B cell (primary cell): ENCODE measurements at places on chromosomes 7 and 10. TPM values are rescaled to one million over a fixed set of nuclear protein-coding genes. Genes with fewer than 3 reads are reported as not detected.

The CCDC172 gene
- not detected in 2 replicates for polyA plus RNA-seq

The RNF148 gene
- not detected in 2 replicates for polyA plus RNA-seq

The POLR3A gene
- 5.4 and 6.4 TPM in 2 replicates for polyA plus RNA-seq

The POT1 gene
- polyA plus RNA-seq, result 12.2 and 12.6 TPM in 2 replicates

The TMEM270 gene
- not detected in 2 replicates for polyA plus RNA-seq

The CFAP43 gene
- polyA plus RNA-seq, result not detected in 2 replicates

GRCh38 chr7:98165827-98166667 lies 45.2 kb upstream of the BHLHA15 start:
- no peak overlapping the region for H3K4me3 ChIP-seq
- H3K27me3 ChIP-seq, result no peaks in the 10 kb centered on the region
- H3K4me1 ChIP-seq, result peaks cover 13% of the 10 kb centered on the region
- DNase-seq, result peak; percentile 70

GRCh38 chr7:129373651-129374428 lies 60.4 kb upstream of the STRIP2 start:
- no peaks in the 10 kb centered on the region for H3K27me3 ChIP-seq
- no peak overlapping the region for H3K4me3 ChIP-seq
- DNase-seq, result no peak
- H3K4me1 ChIP-seq, result peaks cover 3% of the 10 kb centered on the region
- H3K27ac ChIP-seq, result no peak overlapping the region

GRCh38 chr7:111089822-111090426 lies 1.0 kb upstream of the LRRN3 start:
- no peaks in the 10 kb centered on the region for H3K36me3 ChIP-seq
- DNase-seq, result peak; percentile 55
- H3K27ac ChIP-seq, result no peak overlapping the region
- H3K4me3 ChIP-seq, result no peak overlapping the region
- no peaks in the 10 kb centered on the region for H3K4me1 ChIP-seq

DNA sequence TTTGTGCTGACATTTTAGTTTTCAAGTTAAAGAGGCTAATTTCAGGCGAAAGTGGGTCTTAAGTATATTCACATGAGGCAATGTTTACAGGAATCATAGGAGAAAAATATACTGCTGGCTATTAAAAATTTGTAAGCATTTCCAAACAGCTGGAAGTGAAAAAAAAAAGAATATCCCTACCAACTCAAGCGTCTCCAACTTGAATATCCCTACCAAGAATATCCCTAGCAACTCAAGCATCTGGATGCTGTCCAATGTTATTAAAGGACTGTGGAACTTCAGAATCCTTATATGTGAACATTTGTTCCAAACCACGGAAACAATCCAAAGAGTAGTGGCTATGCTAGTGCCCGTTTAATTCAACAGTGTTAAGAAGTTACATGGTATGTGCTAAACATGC lies 1303.0 kb downstream of the GATA3 start:
- no peak overlapping the region for H3K4me3 ChIP-seq
- H3K27me3 ChIP-seq, result no peaks in the 10 kb centered on the region
- no peak for DNase-seq
- H3K4me1 ChIP-seq, result no peaks in the 10 kb centered on the region

GRCh38 chr7:76403780-76404494 lies 5.6 kb downstream of the SSC4D start:
- no peak overlapping the region for H3K4me3 ChIP-seq
- peak; percentile 32 for DNase-seq
- peaks cover 6% of the 10 kb centered on the region for H3K4me1 ChIP-seq
- no peaks in the 10 kb centered on the region for H3K36me3 ChIP-seq
- H3K27me3 ChIP-seq, result no peaks in the 10 kb centered on the region

- no peak for DNase-seq
- H3K4me1 ChIP-seq, result no peaks in the 10 kb centered on the region
- no peaks in the 10 kb centered on the region for H3K36me3 ChIP-seq
Observed at GRCh38 chr7:4241791-4242190, 440.3 kb upstream of the FOXK1 start.

DNA sequence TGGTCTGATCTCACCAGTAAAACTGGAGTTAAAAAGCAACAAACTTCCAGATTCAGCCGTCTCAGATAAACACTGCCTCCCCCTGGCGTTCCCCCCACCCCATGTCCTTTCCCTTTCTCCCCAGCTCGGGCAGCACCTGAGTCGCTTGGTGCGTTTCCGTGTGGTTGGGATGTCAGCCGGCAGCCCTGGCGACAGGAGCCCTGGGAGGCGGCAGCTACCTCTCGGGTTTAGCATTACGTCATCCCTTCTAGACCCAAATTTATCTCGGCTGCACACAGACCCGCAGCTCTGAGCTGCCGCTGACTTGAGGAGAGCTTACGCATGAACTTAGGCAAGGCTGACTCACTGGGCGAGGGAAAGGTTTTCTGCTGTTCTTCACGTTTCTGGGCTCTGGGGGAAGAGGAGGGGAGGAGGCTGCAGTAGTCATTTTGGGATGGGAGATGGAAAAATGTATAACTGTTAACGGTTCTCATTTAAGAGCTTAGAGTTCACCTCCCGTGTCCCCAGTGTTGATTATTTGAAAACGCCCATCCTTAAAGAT lies 14.4 kb downstream of the MXI1 start:
- H3K36me3 ChIP-seq, result no peaks in the 10 kb centered on the region
- DNase-seq, result peak; percentile 79
- H3K27ac ChIP-seq, result no peak overlapping the region
- H3K4me1 ChIP-seq, result peaks cover 25% of the 10 kb centered on the region
- peaks cover 5% of the 10 kb centered on the region for H3K27me3 ChIP-seq
- peak overlapping the region; percentile 42 for H3K4me3 ChIP-seq

DNA sequence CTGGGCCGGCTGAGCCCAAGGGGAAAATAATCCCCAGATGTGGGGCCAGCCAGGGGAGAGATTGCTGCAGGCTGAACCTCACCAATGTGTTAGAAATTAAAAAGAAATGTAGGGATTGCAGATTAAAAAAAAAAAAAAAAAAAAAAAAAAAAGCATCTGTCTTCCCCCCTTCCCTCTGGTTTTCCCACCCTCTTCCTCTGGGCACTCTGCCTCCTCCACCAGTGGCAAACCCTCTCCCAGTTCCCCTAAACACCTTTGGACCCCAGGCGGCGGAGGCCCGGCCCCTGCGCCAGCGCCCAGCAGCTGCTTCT lies 7.1 kb downstream of the MNX1 start:
- no peaks in the 10 kb centered on the region for H3K36me3 ChIP-seq
- DNase-seq, result peak; percentile 20
- peaks cover 32% of the 10 kb centered on the region for H3K4me1 ChIP-seq
- H3K27ac ChIP-seq, result no peak overlapping the region
- H3K27me3 ChIP-seq, result peaks cover 47% of the 10 kb centered on the region

DNA sequence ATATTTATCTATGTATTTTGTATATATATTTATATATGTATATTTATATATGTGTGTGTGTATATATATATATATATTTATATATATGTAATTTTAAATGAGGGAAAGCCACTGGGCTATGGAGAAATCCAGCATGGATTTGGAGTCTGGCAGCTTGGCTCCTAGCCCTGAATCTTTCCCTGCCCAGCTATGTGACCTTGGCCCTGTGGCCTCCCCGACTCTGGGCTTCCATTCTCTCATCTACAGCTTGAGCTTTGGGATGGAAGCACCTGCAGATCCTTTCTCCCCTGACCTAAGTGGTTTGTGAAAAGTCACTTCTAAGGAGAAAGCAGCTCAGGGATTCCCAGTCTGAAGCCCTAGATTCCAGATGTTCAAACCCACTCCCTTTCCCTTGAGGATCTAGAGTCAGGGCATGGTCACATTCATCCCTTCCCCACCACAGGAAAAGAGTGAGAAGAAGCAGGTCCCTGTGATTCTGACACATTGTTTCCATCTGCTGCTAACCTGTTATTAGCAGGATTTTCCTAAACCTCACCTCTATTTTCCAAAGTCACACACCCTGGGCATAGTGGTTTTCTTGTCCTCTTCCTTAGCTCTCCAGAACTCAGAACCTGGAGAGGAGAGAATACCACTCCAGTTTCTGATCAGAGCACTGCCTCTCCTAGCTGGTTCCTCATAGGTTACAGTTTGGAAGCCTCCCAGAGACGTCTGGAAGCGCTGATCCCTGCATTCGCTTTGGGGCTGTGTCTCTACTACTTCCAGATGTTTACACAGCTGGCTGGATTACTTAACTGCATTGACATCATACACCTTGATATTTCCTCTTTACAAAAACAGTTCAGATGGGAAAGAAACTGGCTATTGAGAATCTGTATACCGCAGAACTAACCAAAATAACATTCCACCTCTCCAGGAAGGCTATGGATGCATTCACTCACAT lies 327.5 kb upstream of the ZMIZ1 start:
- DNase-seq, result no peak
- no peaks in the 10 kb centered on the region for H3K4me1 ChIP-seq
- H3K27ac ChIP-seq, result no peak overlapping the region

GRCh38 chr7:113093561-113093960 lies 6.9 kb upstream of the GPR85 start:
- no peak overlapping the region for H3K4me3 ChIP-seq
- no peaks in the 10 kb centered on the region for H3K36me3 ChIP-seq
- H3K27me3 ChIP-seq, result peaks cover 2% of the 10 kb centered on the region
- DNase-seq, result no peak

GRCh38 chr10:31928549-31929260 lies at the start of gene ARHGAP12:
Gene ARHGAP12, minus strand, starts transcription at chr10:31928831. Its CDS starts 19,976 bp downstream, at chr10:31908855.
- no peaks in the 10 kb centered on the region for H3K36me3 ChIP-seq
- peaks cover 31% of the 10 kb centered on the region for H3K4me1 ChIP-seq
- DNase-seq, result peak; percentile 92
- H3K27me3 ChIP-seq, result no peaks in the 10 kb centered on the region

- no peak for DNase-seq
- no peak overlapping the region for H3K4me3 ChIP-seq
- H3K4me1 ChIP-seq, result no peaks in the 10 kb centered on the region
- no peaks in the 10 kb centered on the region for H3K27me3 ChIP-seq
Observed at GRCh38 chr7:107754642-107755041, 10.7 kb downstream of the CBLL1 start.

GRCh38 chr7:45570797-45571196 lies 3.4 kb upstream of the ADCY1 start:
- H3K4me1 ChIP-seq, result no peaks in the 10 kb centered on the region
- no peak overlapping the region for H3K27ac ChIP-seq
- H3K36me3 ChIP-seq, result no peaks in the 10 kb centered on the region
- peaks cover 30% of the 10 kb centered on the region for H3K27me3 ChIP-seq

DNA sequence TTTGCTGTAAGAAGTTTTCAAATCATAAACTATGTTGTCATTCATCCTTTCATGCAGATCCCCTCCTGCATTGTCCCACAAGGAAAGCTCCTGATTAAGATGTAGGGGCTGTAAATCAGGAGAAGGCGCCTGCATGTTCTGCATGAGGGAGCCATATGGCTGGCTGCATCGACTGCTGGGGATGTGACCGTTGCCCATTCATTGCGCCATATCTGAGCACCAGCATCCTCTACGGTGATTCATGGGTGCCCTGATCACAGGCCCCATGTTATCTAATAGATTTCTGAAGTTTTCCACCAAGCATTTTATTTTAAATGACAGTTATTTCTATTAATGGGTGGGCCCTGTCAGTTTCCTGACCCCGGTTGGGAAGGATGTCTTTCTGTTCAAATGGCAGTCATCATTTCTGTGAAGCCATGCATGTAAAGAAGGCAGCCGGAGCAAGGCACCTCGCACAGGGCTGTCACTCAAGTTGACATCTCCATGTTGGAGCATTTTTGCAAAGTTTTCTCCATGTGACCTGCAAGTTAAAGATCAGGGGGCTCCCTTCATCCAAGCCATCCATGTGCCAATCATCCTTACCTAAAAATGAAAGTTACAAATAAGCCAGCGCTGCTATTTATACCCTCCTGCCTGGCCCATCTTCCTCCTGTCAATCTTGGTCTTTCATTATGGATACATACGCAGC lies 128.8 kb downstream of the TEX36 start:
- no peak for DNase-seq
- H3K4me1 ChIP-seq, result no peaks in the 10 kb centered on the region
- no peaks in the 10 kb centered on the region for H3K27me3 ChIP-seq
- no peak overlapping the region for H3K4me3 ChIP-seq
- H3K36me3 ChIP-seq, result no peaks in the 10 kb centered on the region

DNA sequence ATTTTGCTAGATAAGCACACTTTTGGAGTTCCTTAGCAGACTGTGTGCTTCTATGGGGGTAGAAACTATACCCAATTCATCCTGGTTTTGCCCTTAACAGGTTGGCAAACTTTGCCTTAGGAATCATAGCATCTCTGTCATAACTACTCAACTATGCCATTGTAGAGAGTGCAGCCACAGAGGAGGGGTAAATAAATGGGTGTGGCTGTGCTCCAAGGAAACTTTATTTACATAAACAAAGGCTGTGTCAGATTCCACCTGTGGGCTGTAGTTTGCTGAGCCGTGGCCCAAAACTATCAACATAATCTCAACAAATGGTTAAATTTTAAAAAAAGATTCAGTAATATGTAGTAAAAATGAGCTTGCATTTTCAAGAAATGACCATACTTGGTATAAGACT lies 51.6 kb upstream of the LAMB1 start:
- no peaks in the 10 kb centered on the region for H3K36me3 ChIP-seq
- DNase-seq, result no peak
- H3K4me1 ChIP-seq, result peaks cover 3% of the 10 kb centered on the region
- no peak overlapping the region for H3K4me3 ChIP-seq
- no peaks in the 10 kb centered on the region for H3K27me3 ChIP-seq

DNA sequence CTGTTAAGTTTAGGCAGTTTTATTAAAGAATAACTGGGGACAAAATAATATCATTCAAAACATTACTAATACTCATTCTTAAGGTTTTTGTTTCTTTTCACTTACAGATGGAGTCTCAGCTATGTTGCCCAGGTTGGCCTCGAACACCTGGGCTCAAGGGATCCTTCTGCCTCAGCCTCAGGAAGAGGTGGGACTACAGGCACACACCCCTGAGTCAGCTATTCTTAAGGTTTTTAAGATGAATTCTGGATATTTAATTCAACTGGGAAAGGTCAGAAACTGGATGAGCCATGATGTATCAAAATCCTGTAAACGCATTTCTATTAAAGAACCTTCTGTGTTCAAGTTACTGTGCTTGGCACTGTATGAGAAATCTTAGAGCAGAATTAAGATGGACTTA lies 3.5 kb downstream of the OAT start:
- DNase-seq, result no peak
- H3K4me3 ChIP-seq, result no peak overlapping the region
- H3K27ac ChIP-seq, result no peak overlapping the region
- peaks cover 10% of the 10 kb centered on the region for H3K4me1 ChIP-seq

DNA sequence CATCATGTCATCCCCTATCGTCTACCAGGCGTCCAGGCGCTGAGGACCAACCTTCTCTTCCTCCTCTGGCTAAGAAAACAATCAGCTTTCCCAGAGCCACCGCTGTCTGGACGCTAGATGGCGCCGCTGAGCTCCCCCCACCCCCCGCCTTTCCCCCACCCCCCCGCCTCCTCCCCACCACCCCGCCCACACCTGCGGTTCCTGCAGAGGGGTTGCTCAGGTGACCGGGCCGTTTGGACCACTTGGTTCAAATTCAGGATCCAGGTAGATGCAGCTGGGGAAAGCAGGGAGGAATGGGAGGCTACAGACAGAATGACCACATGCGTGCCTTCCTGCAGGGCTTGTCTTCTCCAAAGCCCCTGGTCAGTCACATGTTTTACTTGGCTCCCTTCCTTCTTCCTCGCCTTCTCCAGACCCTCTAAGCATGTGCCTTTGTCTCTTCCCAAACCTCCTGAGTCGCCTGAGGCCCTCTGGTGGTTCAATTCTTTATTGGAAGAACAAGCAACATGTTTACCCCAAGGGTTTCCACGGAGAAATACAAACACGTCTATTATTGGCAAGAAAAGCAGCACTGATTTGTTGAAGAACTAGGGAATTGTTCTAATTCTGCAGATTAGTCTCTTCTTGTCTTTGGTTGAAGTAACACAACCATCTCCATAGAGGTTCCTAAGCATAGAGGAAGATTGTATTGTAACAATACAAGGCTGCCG lies 24.7 kb downstream of the AOC1 start:
- H3K27me3 ChIP-seq, result no peaks in the 10 kb centered on the region
- H3K4me3 ChIP-seq, result no peak overlapping the region
- no peaks in the 10 kb centered on the region for H3K36me3 ChIP-seq
- DNase-seq, result peak; percentile 53
- no peak overlapping the region for H3K27ac ChIP-seq
